ENCODE measurements at places on chromosomes 1 and 21. TPM values are rescaled to one million over a fixed set of nuclear protein-coding genes. Genes with fewer than 3 reads are reported as not detected.

The CFAP107 gene
- 0.50 TPM for polyA plus RNA-seq

The THEM5 gene
- polyA plus RNA-seq, result 0.52 TPM

GRCh38 chr1:1782399-1783221, 4.3 kb upstream of the NADK start:
- DNase-seq, result no peak

DNA sequence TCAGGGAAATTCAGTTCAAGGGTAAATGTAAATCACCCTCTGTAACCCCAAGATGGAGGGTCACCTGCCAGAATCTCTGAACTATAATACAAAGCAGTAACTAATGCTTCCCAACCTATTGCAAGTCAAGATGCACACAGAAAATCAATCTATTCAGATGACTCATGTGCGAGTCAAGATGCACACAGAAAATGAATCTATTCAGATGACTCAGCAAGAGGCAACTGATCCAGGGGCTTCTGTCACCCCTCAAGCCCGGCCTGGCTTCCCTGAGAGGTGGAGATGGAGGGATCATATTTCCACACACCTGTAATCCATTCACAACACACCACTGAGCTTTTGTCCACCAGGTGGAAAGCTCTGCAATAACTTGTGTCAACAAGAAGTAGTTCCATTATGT, 17.4 kb upstream of the HIVEP3 start:
- no peak for DNase-seq

DNA sequence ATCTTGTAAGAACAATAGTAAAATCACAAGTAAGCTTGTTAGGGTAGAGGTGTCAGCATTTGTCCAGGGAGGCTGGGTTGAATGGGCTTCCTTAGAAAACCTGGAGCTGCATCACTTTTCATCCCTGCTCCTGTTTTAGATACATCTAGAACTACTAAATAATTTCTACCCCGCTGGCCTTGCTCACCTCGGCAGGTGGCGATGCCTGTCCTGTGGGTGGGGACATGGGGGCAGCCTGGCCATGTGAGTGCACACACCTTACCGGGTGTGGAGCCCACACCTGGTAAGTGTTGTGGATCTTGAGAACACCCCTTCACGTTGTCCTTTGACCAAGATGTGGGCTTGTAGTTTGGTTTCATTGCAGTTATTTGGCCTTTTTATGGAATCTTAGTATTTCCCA, 29.7 kb downstream of the URB2 start:
- no peak for DNase-seq

The DMRTB1 gene
- polyA plus RNA-seq, result 0.10 TPM

The SLC30A10 gene
- polyA plus RNA-seq, result 0.23 TPM

DNA sequence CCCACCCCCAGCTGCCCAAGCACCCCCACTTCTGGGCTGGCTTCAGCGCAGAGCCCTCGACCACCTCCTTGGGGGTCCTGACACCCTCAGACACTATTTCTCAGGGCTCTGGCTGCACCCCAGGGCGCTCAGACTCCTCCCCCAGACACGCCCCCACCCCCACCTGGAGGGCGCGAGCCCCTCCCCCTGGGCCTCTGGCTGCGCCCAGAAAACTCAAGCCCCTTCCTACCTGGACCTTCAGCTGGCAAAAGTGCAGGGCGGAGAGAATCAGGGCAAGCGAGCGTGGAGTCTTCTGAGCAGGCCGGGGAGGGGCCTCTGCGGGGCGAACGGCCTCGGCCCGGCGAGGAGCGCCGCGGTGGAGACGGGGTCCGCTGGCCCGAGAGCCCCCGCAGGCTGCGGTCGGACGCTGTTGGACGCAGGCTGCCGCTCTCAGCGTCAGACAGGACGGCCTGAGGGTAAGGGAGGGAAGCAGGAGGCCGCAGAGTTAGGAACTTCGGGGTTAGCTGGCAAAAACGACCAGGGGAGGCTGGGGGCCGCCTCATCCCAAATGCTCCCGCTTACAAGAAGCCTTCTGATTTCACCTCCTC, 17.4 kb upstream of the NBPF1 start:
- no peak for DNase-seq

- no peak for DNase-seq
Observed at GRCh38 chr1:39585933-39586332, 9.3 kb upstream of the PABPC4 start.

DNA sequence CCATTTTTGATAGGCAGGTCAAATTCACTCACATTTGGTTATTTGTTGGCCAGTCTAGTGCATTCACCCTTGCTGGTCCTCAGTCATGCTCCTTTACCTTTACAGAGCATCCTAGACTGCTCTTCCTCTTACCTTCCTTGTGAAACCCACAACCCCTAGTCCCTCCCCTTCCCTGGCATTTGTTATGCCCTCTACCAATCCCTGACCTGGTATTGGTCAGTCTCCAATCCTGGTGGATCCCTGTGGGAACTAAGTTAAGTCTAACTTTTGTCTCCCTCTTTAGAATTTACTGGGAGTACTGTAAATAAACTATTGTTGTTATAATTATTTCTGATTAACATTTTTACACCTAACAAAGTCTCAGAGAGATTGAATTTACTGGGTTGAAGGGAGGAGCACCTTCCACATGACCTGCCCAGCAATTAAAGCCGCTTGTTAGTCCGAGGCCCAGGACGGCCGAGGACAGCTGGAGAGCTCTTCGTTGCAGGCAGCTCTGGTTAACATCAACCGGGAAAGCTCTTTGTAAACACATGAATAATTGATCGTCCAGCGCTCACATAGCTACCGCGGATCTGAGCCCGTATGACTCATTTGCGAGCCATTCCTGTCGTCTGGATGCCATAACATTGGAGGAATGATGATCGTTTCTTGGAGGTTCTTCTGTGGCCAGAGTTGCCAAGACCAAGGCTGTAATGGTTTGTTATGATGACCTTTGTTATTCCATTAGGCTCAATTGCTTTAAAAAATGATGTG, 31.9 kb downstream of the MTARC1 start:
- DNase-seq, result peak; percentile 52

The SIM2 gene
- 26.9 TPM for polyA plus RNA-seq

- peak; percentile 68 for DNase-seq
Observed at GRCh38 chr1:67831850-67832513, 1.3 kb downstream of the GNG12 start.

DNA sequence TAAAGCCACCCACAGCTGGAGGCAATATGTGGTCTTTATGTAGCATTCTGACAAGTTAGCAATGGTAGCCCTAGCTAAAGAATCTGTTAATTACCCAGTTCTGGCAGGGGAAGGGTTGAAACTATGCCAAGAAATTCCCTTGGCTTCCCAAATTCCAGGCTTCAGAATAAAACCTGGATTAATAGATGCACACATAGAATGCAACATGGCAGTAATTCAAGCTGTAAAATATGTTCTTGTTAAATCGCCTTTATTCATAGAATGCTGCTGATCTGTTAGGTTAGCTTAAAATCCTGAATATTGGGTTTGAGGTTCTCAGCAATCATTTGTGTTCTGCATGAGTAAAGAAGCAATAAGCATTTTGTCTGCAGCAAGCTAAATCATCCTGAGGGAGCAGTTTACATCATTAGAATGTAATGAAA, 80.1 kb downstream of the ZNF326 start:
- no peak for DNase-seq

The ADORA3 gene
- polyA plus RNA-seq, result 0.52 TPM

The ANGPTL3 gene
- polyA plus RNA-seq, result 8.9 TPM

The ACOT11 gene
- 13.6 TPM for polyA plus RNA-seq

The CHODL gene
- polyA plus RNA-seq, result 51.1 TPM

DNA sequence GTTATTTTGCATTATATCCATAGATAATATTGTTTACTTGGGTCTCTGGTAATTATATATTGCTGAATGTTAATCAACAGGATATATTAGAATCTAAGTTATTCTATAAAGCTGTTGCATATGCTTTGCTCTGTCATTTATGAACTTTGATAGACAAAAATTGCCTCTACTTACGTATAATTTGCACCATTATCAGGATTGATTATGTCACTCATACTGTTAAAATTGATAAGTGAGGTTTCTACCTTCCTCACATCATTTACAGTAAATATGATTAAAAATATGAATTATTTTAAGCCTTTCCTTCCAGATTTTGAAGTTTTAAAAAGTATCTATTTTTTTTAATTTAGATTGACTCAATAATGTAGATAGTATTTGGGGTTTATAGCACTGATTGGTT, 1540.4 kb upstream of the PRMT6 start:
- DNase-seq, result no peak
